Head of caudate nucleus (tissue), 42 donors: ENCODE measurements at places on chromosomes 5 and 9.

DNA sequence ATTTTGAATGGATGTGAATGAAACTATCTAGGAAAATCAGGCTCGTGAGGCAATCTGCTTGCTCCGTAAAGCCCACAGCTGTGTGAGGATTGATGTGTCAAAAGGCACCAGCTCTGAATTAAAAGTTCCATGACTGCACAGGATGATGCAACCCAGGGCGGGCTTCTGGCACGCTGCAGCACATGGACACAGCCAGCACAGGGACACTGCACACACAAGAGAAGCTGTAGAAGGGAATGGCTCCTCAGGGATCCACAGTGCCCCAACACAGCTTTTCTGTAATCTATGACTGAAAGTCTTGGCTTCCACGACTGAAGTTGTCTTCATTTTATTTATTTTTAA is 151.0 kb downstream of the GCNT1 start:
- no peak for DNase-seq

- no peak for DNase-seq
Observed at GRCh38 chr5:14068136-14068535, 75.0 kb upstream of the TRIO start.

GRCh38 chr9:68705531-68706362 is 707 bp downstream of the PIP5K1B start:
- peak; percentile 8 for DNase-seq

- DNase-seq, result no peak
Observed at GRCh38 chr9:37062336-37062735, 28.3 kb upstream of the PAX5 start.

DNA sequence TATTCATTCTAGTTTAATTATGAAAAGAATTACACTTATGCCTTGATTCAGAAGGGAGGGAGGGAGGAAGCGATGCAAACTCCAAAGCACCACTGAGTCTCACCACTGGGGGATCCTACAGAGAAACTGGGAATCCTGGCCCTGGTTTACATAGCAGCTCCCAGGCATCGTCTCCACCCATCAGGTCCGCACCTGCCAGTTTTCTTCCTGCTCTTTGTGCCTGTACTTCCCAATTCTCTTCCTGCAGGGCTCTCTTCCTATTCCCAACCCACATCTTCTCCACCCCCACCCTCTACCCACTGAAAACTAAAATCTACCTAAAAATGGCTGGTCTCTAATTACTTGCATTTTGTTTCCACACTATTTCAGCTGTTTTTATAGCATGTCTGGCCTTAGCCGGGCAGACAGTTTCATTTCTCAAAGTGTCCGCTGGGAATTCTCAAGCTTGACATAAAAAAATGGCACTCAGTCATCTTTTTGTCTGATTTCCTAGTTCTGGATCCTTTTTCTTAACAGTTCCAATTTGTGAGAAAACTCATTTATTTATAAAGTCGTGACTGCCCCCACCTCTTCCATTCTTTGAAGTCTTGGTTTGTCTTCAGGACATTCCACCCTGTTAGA is 1.6 kb upstream of the TNIP1 start:
- DNase-seq, result no peak

DNA sequence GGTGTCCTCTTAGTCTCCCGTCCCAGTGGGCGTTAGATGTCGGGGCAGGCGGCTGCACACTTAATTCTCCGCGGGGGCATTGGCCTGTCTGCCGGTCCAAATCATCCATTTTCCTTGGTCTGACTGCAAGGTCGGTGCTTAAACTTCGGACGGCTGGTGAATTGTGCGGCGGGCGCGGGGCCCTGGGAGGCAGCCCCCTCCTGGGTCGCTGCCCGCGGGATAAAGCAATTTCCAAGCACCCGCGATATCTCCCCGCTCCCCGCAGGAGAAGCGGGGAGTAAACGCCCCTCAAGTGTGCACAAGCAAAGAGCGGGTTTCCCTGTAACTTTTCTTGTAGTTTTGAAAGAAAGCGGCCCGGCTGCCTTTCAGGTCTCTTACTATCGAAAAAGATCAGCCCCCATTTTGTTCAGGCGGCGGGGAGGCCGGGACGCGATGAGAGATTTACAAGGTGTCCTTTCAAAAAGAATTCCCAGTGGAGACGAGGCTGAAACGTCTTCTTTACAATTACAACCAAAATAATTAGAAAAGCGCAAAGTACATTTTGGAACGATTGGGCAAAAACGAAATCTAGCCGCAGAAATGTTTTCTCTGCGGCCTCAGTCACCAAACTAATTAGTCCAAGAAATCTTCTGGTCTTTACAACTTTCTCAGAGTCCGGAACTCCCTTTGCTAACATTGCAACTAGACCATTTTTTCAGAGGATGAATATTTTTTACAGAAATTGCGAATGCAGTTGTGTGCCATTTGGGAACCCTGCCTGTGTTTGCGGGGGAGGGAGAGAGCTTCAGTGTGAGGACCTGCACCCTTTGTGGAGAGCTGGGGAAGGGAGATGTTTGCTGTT is 1.8 kb downstream of the IRX1 start:
- DNase-seq, result no peak

GRCh38 chr9:114416290-114416689 is 28.5 kb upstream of the AKNA start:
- no peak for DNase-seq

DNA sequence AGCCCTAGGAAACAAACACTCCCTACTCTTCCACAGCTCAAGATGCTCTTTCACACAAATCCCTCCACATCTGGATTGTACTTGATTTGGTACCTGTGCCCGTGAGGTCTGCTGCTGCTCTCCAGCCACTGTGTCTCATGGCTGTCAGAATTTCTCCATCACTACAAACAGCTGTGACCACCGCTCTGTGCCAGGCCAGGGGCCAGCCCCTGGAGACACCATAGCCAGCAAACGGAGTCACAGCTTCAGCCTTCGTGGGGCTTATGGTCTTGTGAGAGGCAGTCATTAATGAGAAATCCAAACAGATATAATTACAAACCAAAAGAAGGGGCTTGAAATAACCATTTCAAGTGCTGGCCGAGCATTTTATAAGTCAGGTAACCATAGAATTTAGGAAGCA is 43.6 kb downstream of the ADAM19 start:
- no peak for DNase-seq

- no peak for DNase-seq
Observed at GRCh38 chr5:111254613-111255012, 30.4 kb downstream of the CAMK4 start.

DNA sequence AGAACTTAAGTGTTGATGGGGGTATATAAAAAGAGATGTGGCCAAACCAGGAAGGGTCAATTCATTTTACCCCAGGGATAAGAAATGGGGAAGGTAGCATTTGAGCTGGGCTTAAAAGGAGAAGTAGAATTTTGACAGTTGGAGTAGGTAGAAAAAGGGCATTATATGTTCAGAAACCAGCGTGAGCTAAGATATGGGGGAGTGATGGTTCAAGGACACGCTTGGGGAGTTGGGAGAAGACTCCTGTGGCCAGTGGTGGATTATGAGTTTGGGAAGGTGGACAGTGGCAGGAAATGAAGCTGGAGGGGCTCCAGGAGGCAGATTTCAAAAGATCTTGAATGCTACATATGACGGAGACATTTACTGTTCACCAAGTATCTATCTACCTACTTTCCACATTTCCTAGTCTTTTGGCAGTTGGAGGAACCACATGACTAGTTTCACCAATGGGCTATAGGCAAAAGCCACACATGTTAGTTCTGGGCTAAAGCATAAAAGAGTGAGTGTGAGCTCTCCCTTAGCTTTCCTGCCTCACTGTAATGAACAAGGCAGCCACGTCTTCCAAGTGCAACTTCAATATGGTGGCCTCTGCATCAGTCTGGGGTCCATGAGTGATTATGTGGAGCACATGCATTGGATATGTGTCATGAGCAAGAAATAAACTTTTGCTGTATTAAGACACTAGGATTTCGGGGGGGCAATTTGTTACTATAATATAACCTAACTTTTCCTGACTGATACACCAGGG is 15.7 kb upstream of the GSN start:
- DNase-seq, result no peak

- DNase-seq, result no peak
Observed at GRCh38 chr9:113695901-113696300, 180.2 kb upstream of the ZNF618 start.

GRCh38 chr9:76414661-76415060 is 20.4 kb upstream of the RFK start:
- no peak for DNase-seq

GRCh38 chr5:10684303-10685086 is 76.5 kb downstream of the DAP start:
- DNase-seq, result no peak

DNA sequence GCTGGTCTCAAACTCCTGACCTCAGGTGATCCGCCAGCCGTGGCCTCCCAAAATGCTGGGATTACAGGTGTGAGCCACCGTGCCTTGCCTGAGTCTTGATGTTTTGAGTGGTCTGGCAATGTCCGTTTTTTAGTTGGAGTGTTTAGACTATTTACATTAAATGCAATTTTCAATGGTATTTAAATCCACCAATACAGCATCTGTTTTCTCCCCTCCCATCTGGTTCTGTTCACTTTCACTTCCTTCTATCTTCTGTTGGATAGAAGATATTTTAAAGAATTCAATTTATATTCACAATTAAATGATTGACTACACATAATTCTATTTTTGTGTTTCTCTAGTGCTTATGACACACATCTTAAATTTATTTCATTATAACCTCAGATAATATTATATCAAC is 26.0 kb upstream of the PCAT7 start:
- no peak for DNase-seq

DNA sequence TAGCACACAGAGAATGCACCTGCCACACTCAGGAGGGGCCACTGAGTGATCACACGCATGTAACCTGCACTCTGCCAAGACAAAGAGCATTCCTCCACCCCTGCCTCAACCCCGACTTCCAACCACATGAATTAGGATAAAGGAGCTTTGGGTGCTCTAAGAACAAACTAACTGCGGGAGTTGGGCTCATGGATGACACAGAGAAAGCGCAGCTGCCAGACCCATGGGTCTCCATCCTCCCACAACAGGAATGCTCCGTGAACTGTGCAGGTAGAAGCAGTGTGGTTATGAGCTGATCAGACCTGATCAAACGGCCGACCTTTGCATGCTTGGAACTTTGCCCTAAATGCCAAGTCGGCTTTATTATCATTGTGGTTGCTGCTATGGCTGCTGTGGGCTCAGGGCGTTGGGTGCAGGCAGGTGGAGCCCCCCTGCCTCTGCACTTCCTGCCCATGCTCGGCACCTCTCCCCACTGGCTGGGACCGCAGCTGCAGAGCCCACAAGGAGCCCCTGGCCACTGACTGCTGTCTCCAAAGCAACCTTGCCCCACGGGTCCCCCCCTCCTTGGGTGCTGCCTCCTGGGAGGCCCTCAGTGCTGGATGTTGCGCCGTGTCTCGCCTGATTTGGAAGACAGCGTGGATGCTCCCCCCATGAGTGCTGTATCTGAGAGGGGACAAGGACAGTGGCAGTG is 2.6 kb upstream of the SLC6A3 start:
- DNase-seq, result no peak

GRCh38 chr5:173954671-173955521 is 34.1 kb upstream of the C5orf47 start:
- no peak for DNase-seq

DNA sequence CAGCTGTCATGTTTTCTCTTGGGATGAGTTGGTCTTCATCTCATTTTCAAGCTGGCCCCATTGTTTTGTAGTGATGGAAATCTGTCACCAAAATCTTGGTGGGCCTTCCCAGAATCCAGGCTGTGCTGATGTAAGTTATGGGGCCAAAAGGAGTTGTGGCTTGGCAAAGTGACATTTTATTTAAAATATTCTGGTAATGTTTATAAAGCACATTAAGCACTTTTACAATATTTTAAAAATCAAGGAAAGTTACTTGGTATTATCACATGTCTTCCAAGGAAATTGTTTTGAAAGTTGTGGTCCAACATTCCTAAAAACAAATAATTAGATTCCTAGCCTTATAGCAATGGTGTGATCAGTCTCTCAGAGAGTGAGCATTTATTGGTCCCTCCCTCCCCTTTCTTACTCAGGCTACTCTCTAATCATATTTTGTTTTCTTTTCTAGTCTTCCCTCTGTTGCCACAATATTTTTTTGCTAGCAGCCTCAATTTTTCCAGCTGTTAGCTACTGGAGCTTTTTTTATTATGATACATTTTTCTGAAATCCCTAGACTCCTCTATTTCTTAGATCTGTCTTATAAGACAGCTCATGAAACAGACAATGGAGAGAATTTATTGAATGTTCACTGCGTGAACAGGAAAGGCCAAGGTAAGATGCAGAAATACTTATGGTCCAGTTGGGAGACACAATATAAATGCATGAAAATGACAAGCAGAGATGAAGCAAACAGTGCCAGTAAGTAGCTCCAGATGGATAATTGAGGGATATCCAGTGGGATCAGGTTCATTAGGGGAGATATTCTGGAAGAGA is 408.1 kb upstream of the ZNF608 start:
- DNase-seq, result no peak

DNA sequence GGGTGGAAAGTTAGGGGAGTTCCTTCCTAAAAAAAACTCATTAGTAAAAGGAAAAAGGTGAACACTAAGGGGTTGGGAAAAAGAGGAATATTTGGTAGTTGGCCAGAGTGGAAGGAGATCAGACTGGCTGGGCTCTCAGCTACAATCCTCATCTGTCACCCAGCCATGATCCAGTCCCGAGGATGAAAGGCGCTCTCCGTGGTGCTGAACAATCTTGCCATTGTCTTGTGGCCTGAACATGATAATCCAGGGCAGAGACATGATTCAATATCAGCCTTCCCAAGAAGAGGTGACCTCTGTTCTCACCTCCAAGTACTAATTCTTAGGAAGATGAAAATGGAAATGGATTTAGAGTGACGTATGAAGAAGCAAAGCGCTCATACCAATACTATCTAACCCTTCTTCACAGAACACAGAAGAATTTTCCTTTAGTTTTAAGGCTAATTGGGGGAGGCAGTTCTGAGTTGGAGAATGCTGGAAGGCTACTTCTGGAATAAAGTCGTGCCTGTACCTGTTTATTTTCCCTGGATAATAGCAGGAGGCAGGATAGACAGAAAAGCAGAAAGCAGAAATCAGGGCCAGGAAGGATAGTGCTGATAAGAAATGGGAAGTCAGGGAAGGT is 36.6 kb upstream of the MYORG start:
- DNase-seq, result peak; percentile 35

- DNase-seq, result no peak
Observed at GRCh38 chr5:124161266-124161665, 585.2 kb downstream of the ZNF608 start.

GRCh38 chr5:68822796-68823195 is 271.0 kb upstream of the SLC30A5 start:
- DNase-seq, result no peak
